ENCODE measurements at places on chromosomes 12 and 14.
A peak's percentile ranks its signal among the peaks of the same experiment; 100 is the strongest.

DNA sequence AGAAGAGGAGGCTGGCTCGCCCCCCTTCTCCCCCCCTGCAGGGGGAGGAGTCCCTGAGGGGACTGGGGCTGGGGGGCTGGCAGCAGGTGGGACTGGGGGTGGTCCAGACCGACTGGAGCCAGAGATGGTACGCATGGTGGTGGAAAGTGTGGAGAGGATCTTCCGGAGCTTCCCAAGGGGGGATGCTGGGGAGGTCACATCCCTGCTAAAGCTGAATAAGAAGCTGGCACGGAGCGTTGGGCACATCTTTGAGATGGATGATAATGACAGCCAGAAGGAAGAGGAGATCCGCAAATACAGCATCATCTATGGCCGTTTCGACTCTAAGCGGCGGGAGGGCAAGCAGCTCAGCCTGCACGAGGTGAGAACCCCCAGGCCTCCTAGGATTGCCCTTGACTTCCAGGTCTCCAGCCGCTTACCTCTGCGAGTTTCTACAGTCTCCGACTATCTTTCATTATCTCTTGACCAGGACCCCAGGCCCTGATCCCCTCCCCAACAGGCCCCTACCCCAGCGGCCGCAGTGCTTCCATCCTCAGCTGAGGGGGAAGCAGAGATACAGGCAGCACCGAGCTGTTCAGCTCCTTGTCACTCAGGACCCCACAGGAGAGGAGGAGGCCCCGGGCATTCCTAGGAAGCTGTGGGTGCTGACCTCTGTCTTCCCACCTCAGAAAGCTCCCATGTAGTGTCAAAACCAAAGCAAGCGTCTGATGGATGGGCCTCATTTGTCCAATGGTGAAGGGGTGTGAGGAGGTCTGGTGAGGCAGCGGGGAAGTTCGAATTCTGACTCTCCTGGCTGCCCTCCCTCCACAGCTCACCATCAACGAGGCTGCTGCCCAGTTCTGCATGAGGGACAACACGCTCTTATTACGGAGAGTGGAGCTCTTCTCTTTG lies 3.0 kb downstream of the NAB2 start:
- no peak for DNase-seq

- DNase-seq: peak; percentile 79
Observed at GRCh38 chr12:128976120-128976738, 123.0 kb downstream of the GLT1D1 start.

- DNase-seq: no peak
Observed at GRCh38 chr12:54991161-54991990, 6.8 kb upstream of the TESPA1 start.

GRCh38 chr12:52232674-52233461 lies at the start of gene KRT7:
Gene KRT7 (plus strand): TSS chr12:52233243. CDS start chr12:52233297, 54 bp downstream.
- no peak for DNase-seq

GRCh38 chr12:22100958-22101748 lies 55.1 kb downstream of the CMAS start:
- DNase-seq: peak; percentile 59

- DNase-seq: no peak
Observed at GRCh38 chr14:75435473-75435872, 7.7 kb downstream of the JDP2 start.
